Stimulated activated CD8-positive, alpha-beta memory T cell treated with anti-CD3 and anti-CD28 coated beads, Interleukin-7, amount 100 ng/mL, for 48 hours (primary cell): ENCODE measurements at places on chromosomes 3 and 15.

GRCh38 chr3:184632551-184633236 lies 71.1 kb downstream of the EPHB3 start:
- DNase-seq: no peak

DNA sequence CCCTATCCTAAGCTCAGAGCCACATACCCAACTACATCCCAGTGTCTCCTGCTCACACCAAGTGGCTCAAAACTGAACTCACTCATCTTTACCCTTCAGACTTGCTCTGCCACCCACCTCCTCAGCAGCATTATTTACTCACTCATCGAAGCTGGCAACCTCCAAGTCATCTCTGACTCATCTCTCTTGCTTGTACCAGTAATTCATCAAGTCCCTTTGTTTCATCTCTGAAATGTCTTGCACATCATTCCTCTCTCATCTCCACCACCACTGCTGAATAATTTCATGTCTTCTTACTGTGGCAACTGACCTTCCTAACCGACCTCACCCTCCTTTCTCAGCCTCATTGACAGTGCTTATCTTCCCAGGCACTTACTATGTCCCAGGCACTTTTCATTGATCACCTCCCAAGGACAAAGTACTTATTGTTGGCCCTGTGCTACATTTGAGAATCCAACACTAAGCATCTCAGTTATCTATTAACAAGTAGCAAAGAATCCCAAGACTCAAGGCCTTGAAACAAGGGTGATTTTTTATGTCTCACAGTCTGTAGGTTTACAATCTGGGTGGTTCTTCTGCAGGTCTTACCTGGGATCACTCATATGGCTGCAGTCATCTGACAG lies 82.0 kb downstream of the MRPL46 start:
- no peak for DNase-seq

GRCh38 chr15:75062706-75063105 lies 39.3 kb downstream of the PPCDC start:
- DNase-seq: no peak

DNA sequence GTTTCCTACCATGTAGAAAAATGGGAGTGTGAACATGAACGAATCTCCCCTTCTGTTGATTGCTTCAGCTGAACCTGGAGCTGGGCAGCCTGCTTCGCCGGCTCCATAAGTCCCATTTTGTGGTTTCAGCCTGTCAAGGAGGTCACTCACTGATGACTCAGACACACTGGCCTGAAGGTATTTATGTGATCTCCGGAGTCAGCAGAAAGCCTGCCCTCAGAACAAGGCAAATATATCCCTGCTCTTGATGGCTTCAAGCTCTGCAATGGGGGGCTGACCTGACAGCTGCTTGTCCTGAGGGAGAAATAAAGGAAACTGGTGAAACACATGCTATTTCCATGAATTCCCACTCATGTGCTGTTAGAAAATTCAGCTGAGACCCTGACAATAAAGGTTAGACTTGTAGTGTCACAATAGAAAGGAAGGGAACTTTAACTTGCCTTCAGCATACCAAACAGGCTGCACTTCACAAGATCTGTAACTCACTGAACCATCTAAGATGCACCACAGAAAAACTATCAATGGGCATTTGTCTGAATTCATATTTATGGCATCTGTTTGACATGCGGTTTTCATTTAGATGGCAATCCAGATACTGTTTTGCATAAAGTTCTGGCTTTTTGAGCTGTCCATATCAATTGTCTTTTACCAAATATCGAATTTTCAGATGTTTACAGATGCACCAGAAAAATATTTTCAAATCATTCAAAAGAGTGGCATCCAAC lies 282.0 kb upstream of the VEPH1 start:
- DNase-seq: no peak

- no peak for DNase-seq
Measured at GRCh38 chr15:77532067-77532710, 100.5 kb downstream of the LINGO1 start.

- no peak for DNase-seq
Measured at GRCh38 chr3:129441215-129441614, 1.2 kb downstream of the IFT122 start.

GRCh38 chr15:73799466-73799865 lies 46.3 kb upstream of the INSYN1 start:
- DNase-seq: no peak

GRCh38 chr3:115659253-115660220 lies 36.2 kb downstream of the GAP43 start:
- DNase-seq: no peak

- no peak for DNase-seq
Measured at GRCh38 chr3:173255555-173255954, 114.5 kb upstream of the SPATA16 start.

- no peak for DNase-seq
Measured at GRCh38 chr3:64214381-64215018, 10.8 kb downstream of the PRICKLE2 start.

DNA sequence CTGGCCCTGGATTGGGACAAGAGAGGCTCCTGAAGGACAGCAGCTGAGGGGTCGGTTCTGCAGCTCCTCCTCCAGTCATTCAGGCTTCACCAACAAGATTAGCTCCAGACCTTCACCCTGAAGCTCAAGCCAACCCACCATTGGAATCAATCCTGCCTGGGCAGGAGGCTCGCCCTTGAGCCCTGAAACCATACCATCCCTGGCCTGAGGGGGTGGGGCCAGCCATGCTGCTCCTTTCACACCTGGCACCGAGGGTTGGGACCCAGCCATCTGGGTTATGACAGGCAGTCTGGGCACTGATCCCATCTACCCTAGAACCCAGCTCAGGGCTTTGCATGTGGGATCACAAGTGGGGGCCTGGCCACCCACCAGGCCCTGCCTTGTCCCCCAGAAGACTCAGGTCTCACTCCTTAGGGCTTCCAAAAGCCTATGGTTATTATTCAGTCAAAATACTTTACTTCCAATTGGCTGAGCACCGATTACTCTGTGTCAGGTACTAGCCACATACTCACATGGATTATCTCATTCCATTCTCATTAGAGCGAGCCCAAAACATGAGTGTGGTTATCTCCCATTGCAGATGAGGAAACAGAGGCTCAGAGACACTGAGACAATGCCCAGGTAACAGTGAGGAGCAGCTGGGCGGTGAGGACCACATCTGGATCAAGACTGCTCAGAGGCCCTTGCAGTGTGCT lies 3.1 kb downstream of the ABHD14B start:
- DNase-seq: no peak

DNA sequence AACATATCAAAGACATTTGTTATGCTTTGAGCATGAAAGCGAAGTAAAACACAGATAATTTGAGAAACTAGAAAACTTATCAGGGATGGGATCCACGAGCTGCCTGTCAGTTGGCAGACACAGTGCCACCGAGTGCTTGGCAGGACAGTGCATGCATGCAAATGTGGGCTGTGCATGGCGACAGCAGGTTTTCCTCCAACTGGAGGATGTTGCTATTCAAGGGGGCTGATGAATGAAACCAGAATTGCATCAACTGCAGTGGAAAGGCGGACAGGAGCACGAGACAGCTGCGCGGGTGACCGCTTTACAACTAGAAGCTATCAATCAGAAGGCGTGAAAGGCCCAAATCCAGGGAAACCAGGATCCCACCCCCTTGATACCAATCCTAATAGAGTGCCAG lies 244.3 kb downstream of the NR2F2 start:
- no peak for DNase-seq

GRCh38 chr3:111692593-111693552 lies 97.7 kb upstream of the ZBED2 start:
- DNase-seq: no peak

GRCh38 chr3:79038636-79039035 lies 729.2 kb downstream of the ROBO1 start:
- no peak for DNase-seq

GRCh38 chr3:54905920-54906319 lies 21.9 kb downstream of the LRTM1 start:
- DNase-seq: no peak

- DNase-seq: no peak
Measured at GRCh38 chr3:107687056-107687581, 164.4 kb downstream of the BBX start.
